ENCODE measurements at places on chromosomes 5 and 9.

DNA sequence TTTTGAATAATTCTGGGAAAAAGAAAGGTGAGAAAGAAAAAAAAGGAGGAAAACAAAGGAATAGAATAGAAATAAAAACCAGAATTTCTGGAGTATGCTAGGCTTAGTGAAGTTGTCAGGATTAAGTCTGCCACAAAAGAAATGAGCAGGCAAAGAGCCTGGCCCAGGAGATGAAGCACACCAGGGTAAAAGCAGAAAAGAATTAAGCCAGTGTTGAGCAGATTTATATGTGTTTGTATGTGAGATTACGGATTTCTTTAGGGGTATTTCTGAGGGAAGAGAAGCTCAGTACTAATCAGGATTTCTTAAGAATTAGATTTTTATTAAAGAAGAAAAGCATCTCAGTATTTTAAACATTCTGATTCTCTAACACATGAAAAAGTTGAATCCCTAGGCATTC is 74.5 kb downstream of the MRPS27 start:
- DNase-seq: no peak

GRCh38 chr9:130689937-130690700 is 3.5 kb upstream of the EXOSC2 start:
- peak; percentile 22 for DNase-seq

- peak; percentile 91 for DNase-seq
These were observed at the start of gene SAPCD2 for GRCh38 chr9:137070201-137070905. Gene SAPCD2 (minus strand): TSS chr9:137070557. CDS start chr9:137070460, 97 bp downstream.

DNA sequence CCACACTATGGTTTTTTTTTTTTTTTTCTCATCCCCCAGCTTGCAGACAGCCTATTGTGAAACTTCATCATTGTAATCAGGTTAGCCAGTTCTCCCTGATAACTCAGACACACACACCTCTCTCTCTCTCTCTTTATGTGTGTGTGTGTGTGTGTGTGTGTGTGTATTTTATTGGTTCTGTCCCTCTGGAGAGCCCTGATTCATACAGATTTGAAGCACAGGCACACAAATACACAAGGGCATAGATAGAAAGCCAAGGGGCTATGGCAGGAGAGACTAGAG is 20.6 kb upstream of the VCAN start:
- no peak for DNase-seq

GRCh38 chr9:28056466-28056865 is 483.2 kb upstream of the C9orf72 start:
- no peak for DNase-seq

DNA sequence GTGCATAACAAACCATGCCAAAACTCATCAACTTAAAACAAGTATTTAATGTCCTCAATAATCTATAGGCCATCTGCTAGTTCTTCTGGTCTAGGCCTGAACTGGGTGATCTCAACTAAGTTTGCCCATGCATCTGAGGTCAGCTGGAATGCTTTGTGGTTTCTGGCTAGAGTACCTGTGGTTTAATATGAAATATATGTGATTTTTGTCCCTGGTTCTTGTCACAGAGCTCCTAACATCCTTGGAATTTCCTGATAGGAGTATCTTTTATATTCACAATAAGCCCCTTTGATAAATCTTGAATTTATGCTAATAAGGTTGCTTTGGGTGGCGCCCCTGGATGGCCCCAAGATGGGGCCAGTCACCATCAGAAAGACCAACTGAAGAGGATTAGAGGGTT is 535.9 kb downstream of the DNAH5 start:
- DNase-seq: no peak

DNA sequence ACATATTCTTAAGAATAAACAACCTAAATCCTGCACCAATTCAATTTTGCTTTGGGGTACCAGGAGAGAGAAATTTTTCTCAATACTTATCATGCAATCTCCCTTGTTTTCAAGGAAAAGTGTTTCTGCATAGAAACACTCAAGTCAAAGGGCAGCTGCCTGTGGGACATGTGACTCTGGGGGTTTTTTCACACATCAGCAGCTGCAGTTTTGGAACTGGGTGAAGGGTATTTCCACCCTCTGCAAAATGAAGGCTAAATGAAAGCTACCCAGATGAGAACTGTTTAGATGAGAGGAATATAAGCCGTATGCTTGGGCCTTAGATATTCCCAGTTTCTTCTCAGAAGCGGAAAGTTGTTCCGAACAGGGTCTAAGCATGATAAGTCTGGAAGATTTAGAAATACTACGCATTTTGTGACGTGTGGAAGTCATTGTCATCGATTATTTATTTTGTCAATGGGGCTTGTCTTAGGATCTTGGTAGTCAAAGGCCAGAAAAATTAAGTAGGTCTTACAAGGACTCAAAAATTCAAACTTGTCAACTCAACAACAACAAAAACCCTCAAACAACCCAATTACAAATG is 64.3 kb upstream of the BOD1 start:
- no peak for DNase-seq

Data from activated CD4-positive, alpha-beta T cell treated with anti-CD3 and anti-CD28 coated beads, Interleukin-2, Interleukin-6, amounts not matched to agents 100 ng/mL and 50 ng/mL, durations not matched to agents 16 hours and 8 hours (primary cell).